ENCODE measurements at places on chromosomes 4 and X.

DNA sequence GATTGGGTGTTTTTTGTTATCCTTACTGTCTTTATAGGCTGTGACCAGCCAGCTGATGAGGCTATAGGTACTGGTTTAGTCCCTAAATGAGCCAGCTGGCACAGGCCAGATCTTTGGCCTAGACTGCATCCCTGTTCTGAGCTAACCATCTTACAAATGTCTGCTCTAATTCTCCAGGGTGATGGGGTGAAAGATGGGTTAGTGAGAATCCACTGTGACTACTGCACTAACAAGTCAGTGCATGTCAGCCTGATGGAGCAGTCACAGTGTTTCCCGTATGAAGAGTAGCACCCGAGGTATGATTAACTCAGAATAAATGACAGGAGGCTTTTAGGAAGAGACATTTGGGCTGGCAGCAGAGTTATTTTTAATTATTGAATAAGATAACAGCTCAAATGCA, 181.0 kb downstream of the DCTD start:
- DNase-seq, result no peak

DNA sequence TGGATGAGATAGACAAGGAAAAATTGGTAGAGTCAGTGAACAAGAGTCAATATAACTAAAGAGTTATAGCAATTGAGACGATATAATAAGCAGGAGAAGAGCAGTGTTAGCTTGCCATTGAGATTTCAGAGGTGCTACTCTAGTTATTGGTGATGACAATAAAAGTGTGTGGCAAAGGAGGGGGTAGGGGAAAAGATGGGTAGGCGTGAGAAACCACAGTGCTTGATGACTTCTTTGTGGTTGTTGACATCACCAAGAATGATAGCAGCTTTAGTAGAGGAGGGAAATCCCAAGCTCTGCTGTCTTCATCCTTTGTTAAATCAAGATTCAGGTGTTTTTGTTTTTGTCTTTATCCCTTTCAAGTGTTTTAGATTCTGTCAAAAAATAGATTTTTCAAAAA, 179.9 kb upstream of the PPP3CA start:
- peak; percentile 24 for DNase-seq

DNA sequence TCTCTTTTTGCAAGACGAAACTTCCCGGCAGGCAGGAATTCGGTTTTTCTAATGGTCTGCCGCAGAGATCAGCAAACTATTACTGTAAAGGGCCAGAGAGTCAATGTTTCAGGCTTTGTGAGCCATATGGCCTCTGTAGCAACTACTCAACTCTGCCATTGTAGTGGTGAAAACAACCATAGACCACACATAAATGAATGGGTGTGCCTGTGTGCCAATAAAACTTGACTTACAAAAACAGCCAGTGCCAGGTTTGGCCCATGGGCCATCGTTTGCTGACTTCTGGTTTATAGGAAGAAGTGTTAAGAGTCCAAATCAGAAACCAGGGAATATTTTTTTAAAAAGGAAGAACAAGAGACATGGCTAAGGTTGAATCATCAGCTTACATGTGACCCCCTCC, 163.0 kb downstream of the SH3KBP1 start:
- DNase-seq, result no peak

- no peak for DNase-seq
Observed at GRCh38 chrX:87338510-87338909, 179.1 kb upstream of the KLHL4 start.

DNA sequence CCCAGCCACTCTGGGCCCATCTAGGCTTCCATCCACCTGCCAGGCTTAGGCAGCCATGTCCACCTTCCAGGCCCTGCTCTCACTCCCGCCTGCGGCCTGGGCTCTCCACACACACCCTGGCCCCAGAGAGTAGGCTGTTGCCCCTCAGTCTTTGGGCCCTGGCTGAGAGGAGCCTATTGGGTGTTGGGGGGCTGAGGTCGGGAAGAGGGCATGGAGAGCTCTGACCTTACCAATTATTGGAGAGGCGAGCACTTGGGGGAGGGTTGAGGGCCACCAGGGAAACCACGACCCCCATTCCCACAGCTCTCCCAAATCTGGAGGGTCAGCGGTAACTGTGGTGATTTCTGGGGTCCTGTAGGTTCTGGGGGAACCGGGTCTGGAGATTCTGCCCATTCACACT, 38.2 kb downstream of the HTRA3 start:
- DNase-seq, result no peak

DNA sequence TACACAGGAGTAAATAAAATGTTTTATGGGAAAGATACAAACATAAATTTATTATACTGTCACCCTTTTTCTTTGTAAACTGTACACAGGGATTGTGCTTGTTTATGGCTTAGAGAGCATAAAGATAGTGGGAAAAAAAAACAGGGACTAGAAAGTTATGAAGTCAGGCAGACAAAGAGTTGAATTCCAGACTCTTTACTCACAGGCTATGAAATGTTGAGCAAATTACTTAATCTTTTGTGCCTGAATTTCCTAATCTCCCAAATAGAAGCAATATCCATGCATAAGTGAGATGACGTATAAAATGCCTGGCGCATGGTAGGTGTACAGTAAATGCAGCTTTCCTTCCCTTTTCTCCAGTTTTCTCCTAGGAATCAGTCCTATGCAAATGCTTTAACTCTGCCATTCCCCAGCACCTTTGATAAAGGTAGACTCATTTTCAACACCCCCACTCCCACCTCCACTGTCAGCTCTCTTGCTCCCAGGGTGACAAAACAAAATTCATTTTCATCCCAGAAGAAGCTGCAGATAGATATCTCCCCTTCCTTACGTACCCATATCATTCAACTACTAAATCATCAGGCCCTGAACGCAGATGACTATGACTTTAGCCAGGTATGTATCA, 44.5 kb upstream of the BTC start:
- DNase-seq, result no peak

GRCh38 chr4:185534866-185535611, at the start of gene PDLIM3:
PDLIM3 (minus strand) TSS chr4:185535507; CDS start chr4:185535434, 73 bp downstream.
- DNase-seq, result no peak

- no peak for DNase-seq
Observed at GRCh38 chr4:185212581-185212980, 3.2 kb downstream of the SNX25 start.
